ENCODE measurements at places on chromosomes 3 and 15. TPM values are rescaled to one million over a fixed set of nuclear protein-coding genes. Genes with fewer than 3 reads are reported as not detected.

GRCh38 chr3:70818145-70818544 lies 505.7 kb upstream of the MDFIC2 start:
- no peak for DNase-seq

- DNase-seq, result no peak
Measured at GRCh38 chr3:54215521-54215920, 93.2 kb downstream of the CACNA2D3 start.

- DNase-seq, result no peak
Measured at GRCh38 chr3:165742351-165742750, 94.9 kb downstream of the BCHE start.

- DNase-seq, result no peak
Measured at GRCh38 chr3:45178183-45179023, 32.2 kb upstream of the CDCP1 start.

GRCh38 chr3:162666835-162667234 lies 1170.2 kb downstream of the OTOL1 start:
- DNase-seq, result no peak

- no peak for DNase-seq
Measured at GRCh38 chr3:9397906-9398699, 688 bp downstream of the SETD5 start.

Gene ATP1B3
- total RNA-seq, result 354 TPM

DNA sequence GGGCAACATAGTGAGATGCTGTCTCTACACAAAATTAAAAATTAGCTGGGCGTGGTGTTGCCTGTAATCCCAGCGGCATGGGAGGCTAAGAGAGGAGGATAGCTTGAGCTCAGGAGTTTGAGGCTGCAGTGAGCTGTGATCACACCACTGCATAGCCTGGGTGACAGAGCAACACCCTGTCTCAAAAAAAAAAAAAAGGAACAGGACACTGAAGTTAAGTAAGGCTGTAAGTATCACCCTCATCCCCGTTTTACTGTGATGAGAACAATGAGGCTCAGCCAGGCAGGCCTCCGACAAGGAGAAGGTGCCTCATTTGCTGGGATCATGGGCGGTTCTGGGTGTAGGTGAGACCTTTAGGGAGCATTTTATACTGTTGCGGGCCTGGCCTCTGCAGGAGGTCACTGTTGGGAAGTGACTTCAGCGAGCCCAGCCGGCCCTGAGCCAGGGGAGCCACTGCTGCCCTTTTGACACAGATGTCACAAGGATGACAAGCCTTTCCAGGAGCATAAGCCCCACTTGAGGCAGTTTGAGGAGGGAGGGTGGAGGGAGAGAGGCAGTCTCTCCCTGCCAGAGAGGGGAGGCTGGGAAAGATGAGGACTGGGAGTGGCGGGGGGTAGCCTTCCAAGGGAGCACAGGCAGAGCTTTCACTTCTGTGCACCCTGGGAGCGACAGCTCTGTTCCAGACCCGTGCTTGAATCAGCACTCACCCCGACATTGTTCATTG lies 30.8 kb downstream of the IRAK2 start:
- DNase-seq, result no peak

Gene CAPN3
- 6.7 TPM for total RNA-seq

- no peak for DNase-seq
Measured at GRCh38 chr15:27426805-27427204, 455.8 kb downstream of the GABRG3 start.

Gene SIAH2
- total RNA-seq, result 26.9 TPM

- DNase-seq, result no peak
Measured at GRCh38 chr3:243356-243725, 46.8 kb downstream of the CHL1 start.

- DNase-seq, result no peak
Measured at GRCh38 chr3:193569119-193569518, 14.4 kb upstream of the ATP13A4 start.

- DNase-seq, result no peak
Measured at GRCh38 chr15:39602143-39602542, 21.3 kb downstream of the THBS1 start.

DNA sequence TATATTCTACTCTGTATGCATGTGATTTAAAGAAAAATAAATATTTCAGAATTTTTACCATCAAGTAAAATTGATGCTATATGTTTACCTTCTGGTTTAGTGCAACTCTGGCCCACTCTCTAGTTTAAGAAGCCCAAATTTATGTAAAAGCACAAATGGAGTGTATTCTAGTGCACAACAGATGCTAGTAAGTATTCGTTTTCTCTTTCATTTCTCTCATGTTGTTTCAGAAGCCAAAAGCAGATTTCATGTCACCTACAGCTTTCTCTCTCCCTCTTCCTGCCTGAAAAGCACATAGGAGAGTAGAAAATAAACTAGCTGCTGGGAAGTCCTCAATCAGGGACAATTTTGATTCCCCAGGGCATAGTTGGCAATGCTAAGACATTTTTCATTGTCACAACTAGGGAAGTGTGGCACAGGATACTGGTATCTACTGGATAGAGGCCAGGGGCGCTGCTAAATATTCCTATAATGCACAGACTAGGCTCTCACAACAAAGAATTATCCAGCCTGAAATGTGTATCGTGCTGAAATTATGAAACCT lies 147.4 kb upstream of the ARHGEF26 start:
- DNase-seq, result no peak

- DNase-seq, result no peak
Measured at GRCh38 chr15:101315736-101316135, 20.7 kb upstream of the SNRPA1 start.

Gene FGF7
- total RNA-seq, result 175 TPM

- DNase-seq, result no peak
Measured at GRCh38 chr3:15330031-15330596, 2.3 kb downstream of the SH3BP5 start.

Gene MYD88
- 40.0 TPM for total RNA-seq

DNA sequence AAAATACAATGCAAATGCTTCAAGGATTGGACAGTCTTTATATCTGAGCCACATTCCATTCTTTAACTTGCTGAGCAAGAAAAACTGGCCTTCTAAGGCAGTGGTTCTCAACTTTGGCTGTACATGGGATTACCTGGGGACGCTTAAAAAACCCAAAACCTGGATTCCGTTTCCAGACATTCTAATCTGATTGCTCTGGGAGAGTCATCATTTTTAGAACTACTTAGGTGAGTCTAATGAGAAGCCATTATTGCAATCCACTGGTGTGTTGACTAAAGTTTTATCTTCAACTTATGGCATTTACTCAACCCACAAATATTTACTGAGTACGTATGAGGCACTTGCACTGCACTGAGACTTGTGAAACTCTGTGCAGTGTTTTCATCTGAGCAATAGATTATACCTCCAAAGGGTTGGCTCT lies 195.7 kb upstream of the ATP11B start:
- no peak for DNase-seq

All from mesenteric fat pad (tissue), 1 donor.